ENCODE measurements at places on chromosomes 2 and 18.

GRCh38 chr2:13515254-13515653 lies 798.5 kb downstream of the TRIB2 start:
- no peak for DNase-seq

- no peak for DNase-seq
Observed at GRCh38 chr2:36587556-36587955, 10.4 kb downstream of the FEZ2 start.

DNA sequence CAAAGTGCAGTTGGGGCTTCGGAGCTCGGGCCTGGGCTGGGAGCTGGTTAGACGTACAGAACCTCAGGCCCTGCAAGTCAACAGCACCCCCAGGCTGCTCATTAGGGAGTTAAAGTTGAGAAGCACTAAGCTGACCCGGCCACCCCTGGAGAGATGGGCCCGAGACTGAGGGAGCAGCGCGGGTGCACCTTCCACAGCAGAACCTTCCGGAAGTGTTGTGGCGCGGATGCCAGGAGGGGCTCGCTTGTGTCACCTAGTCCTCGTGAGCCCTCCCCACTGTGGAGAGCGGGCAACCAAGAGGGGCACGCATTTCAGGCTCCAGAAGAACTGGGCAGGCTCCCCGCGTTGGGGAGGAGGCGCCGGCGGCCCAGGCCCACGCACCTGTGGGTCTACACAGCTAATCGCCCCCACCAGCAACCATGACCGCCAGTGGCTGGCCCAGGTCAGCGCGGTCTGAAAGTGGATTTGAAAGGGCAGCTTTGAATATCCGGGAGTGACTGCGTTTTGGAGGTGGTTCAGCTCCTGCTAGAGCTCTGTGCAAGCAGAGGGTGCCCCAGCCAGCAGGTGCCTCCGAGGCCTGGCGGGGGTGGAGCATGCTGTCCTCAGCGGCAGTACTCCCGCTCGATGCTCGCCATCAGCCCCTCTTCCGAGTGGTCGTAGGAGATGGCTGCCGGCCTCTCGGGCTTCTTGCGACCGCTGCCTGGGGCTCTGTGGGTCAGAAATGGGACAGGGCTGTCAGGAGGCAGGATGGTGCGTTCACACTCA lies 15.1 kb downstream of the KLF11 start:
- peak; percentile 50 for DNase-seq

- no peak for DNase-seq
Observed at GRCh38 chr18:79796016-79796415, 1.7 kb upstream of the KCNG2 start.

DNA sequence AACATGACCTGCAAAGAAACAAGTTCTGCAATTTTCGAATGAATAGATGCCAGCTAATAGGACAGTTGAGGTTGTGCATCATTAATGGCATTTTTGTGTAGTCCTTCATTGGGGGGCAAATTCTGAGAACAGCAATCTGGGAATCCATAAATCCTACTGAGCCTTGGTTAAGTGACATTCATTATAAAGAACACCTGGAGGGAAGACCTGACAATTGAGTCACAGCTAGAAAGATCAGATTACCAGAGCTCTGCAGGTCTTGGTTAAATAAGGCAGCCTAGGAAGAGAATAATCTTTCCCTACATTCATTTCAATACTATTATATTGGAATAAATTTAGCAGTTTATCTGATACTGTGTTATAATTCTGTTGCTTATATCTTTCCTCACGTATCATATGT lies 14.3 kb downstream of the KCNH7 start:
- no peak for DNase-seq

All from mucosa of descending colon (tissue), 3 donors.